ENCODE measurements at places on chromosomes 3 and 15.

GRCh38 chr15:90885432-90886290 is 1.4 kb downstream of the FES start:
- DNase-seq, result peak; percentile 82

GRCh38 chr3:175005881-175006280 is 146.7 kb downstream of the NAALADL2 start:
- no peak for DNase-seq

DNA sequence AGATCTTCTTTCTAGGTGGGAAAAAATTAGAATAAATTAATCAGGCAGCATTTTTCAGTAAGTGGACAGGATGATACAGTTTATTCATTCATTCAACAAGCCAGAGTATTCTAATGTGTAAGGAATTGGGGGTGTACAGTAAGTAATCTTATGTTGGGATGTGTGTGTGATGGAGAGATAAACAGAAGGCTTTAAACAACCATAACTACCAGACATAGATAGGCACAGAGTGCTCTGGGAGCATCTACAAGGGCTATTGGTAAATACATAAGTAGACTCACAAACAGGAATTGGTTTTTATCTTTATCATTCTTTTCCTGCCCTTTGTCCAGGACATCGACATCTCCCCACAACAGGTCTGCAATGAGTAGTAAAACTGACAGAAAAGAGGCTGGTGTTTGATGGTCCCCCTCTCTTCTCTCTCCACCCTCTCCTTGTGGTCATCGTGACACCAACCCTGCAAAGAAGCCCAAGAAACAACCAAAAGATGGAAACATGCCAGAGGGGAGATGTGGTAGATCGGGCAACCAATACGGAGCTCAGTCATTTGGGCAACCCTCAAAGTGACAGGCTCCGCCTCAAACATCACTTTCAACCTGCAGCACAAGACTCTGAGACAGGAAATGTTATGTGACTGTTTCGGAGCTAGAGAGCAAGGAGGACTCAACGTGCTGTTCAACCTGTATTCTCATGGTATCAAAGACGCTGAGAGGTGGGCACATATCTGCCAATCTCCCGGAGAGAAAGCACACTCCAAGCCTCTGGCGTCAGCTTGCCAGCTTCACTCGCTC is 28.7 kb upstream of the B3GNT5 start:
- no peak for DNase-seq

GRCh38 chr3:156561533-156561932 is 6.6 kb upstream of the SSR3 start:
- DNase-seq, result no peak

GRCh38 chr3:145815707-145816413 is 345.1 kb downstream of the PLOD2 start:
- DNase-seq, result no peak

DNA sequence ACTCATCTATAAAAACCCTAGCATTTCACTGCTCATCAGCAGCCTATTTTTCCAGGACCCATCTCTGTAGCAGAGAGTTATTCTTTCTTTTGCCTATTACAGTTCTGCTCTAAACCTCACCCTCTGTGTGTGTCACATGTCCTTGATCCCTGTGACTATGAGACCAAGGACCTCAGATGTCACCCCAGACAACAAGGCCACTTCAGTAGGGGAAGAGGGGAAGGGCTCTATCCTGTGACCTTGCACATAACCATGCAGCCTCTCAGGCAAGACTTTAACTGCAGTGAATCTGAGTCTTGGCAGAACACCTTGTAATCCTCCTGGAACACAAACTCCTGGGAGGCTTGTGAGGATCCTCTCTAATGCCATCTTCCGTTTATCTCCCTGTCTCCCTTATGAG is 4.4 kb upstream of the ZNF589 start:
- DNase-seq, result peak; percentile 34

DNA sequence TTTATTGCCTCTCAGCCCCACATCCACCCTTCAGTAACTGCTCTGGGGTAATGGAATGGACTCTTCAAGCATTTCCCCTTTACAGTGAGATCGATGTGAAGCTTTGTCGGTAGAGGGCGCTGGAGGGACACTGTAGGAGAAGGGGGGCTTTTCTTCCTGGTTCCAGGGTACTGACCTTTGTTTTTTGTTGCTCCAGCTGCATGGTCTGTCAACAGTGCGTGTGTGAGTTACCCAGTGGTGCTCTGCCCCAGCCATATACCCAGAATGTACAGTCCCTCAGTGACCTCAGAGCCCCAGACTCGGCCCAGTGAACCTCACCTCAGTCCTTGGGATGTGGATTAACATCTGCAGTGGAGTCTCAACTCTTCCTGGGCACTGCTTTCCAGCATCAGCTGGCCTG is 180.3 kb upstream of the TSC22D2 start:
- DNase-seq, result peak; percentile 64

DNA sequence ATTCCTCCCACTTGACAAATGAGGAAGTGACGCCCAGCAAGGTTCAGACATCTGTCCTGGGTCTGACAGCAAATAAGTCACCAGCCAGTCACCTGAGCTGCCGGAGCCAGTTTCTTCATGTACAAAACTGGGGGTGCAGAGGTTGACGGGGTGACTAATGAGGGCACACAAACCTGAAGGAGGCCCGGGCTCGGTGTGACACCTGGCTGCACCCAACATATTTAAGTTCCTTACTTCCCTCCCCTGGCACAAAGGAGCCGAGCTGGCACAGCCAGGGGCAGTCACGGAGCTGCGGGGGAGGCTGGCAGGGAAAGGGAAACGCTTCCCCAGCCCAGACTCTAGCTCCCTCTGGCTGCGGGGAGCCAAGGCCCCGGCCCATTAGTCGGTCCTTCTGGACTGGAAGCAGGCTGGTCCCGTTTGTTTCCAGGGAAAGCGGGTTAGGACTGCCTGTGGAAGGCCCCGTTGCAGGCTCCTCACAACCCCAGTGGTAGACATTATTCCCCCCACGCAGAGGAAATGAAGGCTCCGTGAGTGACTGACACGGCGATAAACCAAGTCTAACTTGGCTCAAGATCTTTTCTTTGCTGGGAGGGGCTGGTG is 2.3 kb downstream of the FBXL22 start:
- peak; percentile 83 for DNase-seq

GRCh38 chr3:133491481-133492059 is 81.9 kb upstream of the CDV3 start:
- DNase-seq, result no peak

All from adrenal gland (tissue), 19 donors.